ENCODE measurements at places on chromosomes 2 and 18.
A peak's percentile ranks its signal among the peaks of the same experiment; 100 is the strongest.

GRCh38 chr2:198136142-198136541, 331.7 kb downstream of the PLCL1 start:
- DNase-seq = no peak

DNA sequence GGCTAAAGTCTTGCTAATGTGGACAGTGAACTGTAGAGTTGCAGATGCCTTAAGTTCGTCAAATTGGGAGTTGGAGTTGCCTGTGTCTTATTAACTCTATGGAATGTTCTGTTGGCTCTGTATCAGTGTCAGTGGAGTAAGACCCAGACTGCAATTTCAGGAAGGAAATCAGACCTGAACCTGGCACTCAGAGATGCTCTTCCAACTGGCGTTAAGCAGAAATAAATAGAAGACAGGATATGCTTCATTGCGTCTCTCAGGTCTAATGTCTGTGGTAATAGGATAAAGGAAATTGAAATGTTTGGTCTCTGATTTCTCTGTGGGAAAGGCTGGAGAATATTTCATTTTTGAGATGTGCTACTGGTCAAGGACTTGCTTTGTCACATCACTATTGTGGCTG, 846.7 kb upstream of the ID2 start:
- DNase-seq = no peak

GRCh38 chr18:68445668-68446426, 269.1 kb downstream of the TMX3 start:
- DNase-seq = no peak

- peak; percentile 63 for DNase-seq
Measured at GRCh38 chr18:36580874-36581750, 247.7 kb downstream of the TPGS2 start.

Measured in AG09309 (cell line).